Stimulated activated memory B cell treated with anti-CD40 and anti-IgM and Interleukin-4, amounts not matched to agents 10 μg/mL and 1 μg/mL and 100 μg/mL, for 72 hours (primary cell): ENCODE measurements at places on chromosomes 1 and 21.

DNA sequence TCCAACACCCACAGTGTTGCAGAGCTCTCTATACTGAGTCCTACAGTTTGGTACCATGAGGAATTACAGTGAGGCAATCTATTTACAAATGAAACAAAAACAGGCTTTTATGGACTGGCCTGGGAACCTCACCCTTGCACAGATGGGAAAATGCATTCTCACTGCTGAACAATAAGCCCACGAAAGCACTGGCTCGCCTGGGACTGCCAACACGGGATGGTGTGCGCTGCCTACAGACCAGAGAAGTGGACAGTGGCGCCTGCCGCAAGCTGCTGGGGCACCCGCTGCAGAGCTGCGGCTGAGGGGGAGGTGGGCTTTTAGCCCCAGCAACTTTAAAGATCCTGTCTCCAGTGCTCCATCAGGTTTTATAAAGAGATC lies 28.5 kb upstream of the ABCG1 start:
- ATAC-seq: no peak

GRCh38 chr1:169130683-169131082 lies 24.2 kb downstream of the ATP1B1 start:
- no peak for ATAC-seq

DNA sequence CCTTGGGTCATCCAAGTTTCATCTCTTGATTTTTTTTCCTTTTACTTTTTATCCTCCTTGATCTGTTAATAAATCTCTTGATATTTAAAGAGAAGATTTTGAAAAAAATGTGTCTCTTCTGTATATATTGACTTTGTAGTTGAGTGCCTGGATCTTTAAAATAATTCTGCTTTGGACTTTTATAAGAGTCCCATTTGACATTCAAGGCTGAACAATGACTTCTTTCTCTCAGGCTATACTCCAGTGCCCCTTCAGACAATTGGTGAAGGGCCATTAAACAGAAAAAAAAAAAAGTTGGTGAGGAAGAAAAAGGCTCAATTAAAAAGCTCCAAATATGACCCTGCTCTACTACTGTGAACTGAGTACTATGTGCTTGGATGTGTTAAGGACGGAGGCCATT lies 40.9 kb upstream of the CITED4 start:
- ATAC-seq: no peak

- no peak for ATAC-seq
These were observed 228.4 kb downstream of the NPHP4 start for GRCh38 chr1:5763696-5764370.

- ATAC-seq: peak; percentile 12
These were observed 106.8 kb upstream of the C1orf174 start for GRCh38 chr1:4006676-4007374.

DNA sequence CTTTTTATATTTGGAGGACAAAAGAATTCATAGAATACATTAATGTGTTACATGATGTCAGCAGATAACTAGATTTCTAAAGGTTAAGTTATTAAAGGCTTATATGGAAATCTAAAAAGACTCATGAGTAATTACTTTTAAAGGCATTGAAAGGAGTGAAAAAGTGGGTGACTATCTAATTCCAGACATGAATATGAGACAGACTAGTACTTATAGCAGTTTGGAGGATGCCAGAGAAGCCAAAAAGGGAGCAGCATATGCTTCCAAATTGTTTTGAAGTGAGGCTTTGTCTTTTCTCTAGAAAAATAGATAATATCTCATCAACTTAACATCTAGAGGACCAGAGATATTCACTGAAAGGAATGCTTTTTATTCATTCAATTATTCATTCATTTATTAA lies 275.5 kb upstream of the CACYBP start:
- no peak for ATAC-seq

DNA sequence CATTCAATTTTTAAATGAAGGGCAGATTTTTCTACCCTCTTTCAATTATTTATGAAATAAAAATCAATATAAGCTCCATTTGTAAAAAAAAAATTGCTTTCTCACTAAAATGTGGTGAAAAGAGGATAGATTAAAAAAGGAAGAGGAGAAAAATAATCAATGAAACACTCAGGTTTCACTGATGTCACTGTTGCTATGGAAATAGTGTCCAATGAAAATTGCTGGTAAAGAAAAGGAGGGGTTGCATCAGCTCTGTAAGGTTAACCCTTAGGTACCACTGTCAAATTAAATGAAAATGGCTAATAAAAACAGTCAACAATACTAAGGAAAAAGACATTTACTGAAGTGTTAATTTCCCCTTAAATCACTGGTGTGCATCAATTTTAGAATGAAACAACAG lies 91.6 kb upstream of the TTC39A start:
- no peak for ATAC-seq

DNA sequence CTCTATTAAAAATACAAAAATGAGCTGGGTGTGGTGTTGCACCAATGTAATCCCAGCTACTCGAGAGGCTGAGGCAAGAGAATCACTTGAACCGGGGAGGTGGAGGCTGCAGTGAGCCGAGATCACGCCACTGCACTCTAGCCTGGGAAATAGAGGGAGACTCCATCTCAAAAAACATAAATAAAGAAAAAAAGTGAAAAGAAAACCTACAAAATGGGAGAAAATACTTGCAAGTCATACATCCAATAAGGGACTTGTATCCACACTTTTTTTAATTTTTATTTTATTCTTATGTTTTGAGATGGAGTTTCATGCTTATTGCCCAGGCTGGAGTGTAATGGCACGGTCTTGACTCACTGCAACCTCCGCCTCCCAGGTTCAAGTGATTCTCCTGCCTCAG lies 29.5 kb upstream of the SH3D21 start:
- no peak for ATAC-seq

GRCh38 chr1:117237726-117238381 lies 27.1 kb upstream of the VTCN1 start:
- no peak for ATAC-seq

DNA sequence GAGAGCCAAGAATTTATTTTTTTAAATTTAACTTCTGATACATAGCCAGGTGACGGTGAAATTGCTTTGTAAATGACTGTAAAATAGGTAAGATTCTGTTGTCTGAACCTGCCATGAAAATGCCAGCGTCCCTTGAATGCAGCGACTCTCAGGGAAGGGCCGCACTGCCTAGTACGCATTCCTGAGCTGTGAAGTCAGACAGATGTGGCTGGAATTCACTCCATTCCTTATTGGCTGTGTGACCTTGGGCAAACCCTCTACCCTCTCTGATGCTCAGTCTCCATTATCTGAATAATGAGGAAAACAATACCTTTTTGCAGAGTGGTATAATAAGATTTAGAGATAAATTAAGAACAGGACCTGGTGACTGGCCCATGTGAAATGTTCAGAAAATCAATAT lies 167.1 kb upstream of the DAB1 start:
- no peak for ATAC-seq

DNA sequence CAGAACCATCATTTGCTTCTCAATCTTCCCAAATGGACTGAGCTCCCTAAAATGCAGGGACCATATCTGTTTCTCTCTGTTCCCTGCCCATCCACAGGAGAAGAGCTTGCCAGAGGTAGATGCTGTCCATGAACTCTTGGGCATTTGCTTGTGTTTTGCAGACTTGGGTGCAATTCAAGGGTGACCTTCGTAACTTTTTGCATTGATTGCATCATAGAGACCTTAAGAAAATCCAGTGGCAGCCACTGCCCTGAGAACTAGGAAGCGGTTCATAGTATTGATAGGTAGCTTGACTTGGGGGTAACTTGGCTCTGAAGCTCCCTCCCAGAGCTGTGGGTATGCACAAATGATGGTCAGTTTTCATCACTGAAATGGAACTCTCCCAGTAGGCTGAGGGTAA lies 34.3 kb upstream of the EDEM3 start:
- ATAC-seq: no peak

DNA sequence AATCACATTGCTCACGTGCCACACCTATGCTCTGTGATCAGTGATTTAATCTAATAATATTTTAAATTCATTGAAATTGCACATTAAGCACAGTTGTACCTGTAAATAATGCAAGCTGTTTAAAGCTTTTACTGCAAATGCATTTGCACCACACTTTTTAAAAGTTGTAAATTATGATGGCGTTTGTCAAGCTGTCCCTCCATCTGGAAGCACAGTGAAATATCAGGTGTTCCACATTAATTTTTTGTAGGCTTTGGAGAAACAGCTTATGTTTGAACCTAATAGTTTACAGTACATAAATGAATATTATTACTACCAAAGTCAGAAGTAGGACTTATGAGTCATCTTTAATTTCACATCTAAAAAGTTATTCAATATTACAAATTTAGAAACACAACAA lies 3.0 kb upstream of the DPYD start:
- no peak for ATAC-seq
